ENCODE measurements at places on chromosomes 2 and 18.

GRCh38 chr18:1017227-1018058, 112.8 kb downstream of the ADCYAP1 start:
- DNase-seq = no peak

DNA sequence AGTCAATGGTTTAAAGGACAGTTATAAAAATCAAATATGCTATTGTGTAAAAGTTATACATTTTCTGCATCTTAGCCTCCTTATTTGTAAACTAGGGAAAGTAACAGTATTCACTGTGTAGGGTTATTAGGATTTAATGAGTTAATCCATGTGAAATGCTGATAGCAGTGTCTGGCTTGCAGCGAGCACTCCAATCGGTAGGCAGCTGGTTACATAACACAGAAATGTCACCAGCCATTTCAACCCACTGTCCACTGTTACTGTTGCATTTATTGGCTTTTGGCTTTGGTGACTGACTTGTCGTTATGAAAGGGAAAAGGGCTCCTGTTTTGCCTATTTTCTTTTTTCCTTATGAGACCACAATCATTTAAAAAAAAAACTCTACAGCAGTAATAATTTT, 38.9 kb downstream of the ID2 start:
- DNase-seq = no peak

- DNase-seq = no peak
Measured at GRCh38 chr2:27888790-27889189, 1.4 kb downstream of the RBKS start.

DNA sequence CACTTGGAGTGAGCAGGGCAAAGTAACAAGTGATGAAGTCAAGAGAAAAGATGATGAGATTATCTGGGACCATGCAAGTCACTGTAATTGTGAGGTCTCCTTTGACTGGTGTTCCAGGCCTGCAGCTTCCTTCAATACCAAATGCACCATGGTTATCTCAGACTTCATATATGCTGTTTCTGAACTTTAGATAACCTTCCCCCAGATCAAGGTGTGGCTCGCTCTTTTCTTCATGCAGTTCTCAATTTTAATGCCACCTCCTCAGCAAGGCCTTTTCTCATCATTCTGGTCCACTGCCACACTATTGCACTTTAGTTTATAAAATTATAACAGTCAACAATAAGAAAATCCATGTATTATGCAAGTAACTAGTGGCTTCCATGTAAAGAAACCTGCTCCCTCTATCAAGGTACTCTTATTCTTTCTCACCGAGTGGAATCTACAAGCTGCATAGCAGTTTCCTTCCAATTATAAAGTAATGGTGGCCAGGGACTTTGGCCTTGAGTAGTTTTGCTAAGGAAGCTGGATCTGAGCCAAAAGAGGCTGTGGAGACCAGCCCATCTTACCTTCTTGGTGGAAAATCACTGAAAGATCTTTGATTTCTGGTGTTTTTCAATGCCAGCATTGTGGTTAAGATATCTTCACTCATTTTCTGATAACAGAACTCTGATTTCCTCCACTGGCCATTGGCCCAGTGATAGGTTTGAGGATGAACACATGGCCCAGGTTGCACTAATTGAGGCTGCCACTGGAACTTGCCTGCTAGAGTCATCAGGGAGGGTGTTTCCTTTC, 113.6 kb downstream of the KCNE4 start:
- DNase-seq = no peak

GRCh38 chr2:202377207-202377761, 1.2 kb downstream of the BMPR2 start:
- peak; percentile 44 for DNase-seq

DNA sequence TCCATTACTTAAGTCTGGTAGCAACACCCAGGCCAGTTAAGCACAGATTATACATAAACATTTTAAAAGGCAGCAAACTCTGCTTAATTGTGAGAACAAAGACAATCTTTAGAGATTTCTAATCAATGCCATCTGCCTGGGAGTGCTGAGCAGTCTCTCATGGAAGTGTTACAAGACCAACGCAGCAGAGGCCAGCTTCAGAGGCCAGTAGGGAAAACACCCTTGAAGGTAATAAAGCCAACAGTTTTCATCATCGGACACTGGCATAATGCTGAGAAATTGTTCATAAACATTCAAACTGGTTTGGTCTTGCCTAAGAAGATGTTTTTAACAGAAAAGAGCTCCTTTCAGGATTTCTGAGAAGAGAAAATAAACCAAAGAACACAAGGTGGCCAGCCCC, 35.0 kb downstream of the EPB41L3 start:
- DNase-seq = no peak

DNA sequence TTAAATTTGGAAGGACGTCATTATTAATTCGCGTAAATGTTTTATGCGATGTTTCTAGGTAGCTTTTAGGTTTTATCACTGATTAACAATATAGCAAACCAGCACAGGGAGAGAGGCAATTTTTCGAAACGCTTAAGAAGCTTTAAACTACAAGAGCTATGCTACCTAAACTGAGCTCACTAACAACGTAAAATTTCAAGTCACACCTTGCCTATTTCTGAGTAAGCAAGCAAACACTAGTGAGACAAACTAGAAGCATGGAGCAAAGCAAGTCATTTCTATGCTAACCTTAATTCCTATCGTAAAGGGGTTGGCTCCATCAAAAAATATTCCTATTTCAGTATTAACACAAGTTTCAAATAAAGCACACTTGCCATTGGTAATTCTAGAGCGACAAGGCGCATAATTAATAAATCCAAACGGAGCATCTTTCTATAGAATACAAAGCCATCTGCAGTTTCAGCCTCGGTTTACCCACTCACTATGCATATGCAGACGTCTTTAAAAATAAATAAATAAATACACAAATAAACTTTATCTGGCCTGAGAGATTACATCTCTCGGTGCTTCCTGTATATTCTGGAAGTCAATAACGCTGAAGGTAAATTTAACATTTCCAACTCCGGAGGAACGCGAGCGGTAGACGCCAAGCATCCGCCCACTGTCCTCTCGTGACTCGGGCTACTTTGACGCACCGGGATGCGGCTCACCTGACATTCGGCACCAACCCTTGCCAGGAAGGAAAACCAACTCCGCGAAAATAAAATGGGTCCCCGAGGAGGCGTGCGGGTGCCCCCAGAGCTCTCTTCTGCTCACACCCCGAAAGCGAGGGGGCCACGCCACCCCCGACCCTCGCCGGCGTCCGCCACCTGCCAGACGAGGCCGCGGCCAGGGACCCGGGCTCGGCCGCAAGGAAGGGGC, 947 bp downstream of the ITSN2 start:
- DNase-seq = peak; percentile 53

DNA sequence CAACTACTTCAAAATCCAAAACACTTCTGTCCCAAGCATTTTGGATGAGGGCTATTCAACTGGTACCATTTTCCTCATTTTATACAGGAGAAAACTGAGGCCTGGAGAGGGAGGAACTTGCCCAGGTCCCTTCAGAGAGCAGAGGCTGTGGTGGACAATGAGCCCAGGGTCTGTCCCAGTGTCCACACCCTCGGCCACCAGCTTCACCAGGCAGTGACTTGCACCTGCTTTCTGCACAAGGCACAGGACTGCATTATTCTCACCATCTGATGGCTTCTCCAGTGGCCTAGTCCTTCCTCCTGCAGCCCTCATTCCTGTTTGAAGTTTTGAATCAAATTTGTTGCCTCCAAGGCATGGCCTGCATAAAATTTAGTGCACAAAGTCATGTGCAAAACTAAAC, 53.3 kb downstream of the RNF144A start:
- no peak for DNase-seq

- DNase-seq = no peak
Measured at GRCh38 chr2:18265614-18266586, 294.6 kb downstream of the RDH14 start.

DNA sequence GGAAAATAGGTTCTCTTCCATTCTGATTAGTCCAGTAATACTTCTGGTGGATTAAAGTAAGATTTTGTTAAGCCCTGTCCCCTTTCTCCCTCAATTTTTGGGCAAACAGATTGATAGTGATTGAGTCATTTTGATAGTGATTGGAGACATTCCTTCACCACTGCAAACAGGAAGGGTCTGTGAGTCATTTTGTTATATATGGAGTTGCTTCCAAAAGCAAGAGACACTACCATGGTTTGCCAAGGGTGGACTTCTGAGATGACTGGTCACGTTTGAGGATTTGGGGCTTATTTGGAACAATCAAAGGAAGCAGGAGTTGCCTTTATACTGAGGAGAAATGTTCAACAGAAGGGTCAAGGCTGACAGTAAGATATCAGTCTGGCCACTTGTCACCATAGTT, 249.9 kb downstream of the PARD3B start:
- DNase-seq = no peak

DNA sequence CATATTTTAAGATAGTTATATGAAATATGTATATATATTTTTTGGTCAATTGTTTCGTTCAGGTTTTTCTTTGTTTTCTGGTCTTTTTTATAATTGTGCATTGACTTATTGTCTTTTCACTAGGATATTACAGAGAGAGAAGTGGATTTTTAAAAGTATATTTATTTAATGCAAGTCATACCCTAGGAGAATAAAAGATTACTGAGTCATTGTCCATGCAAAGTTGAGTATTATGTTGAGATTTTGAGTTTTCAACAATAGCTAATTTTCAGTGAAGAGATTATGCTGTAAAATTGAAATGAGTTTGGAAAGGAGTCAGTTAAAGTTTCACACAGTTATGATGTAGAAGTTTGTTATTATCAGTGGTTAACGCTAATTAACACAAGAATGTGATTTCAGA, 203.6 kb upstream of the SPRED2 start:
- no peak for DNase-seq

DNA sequence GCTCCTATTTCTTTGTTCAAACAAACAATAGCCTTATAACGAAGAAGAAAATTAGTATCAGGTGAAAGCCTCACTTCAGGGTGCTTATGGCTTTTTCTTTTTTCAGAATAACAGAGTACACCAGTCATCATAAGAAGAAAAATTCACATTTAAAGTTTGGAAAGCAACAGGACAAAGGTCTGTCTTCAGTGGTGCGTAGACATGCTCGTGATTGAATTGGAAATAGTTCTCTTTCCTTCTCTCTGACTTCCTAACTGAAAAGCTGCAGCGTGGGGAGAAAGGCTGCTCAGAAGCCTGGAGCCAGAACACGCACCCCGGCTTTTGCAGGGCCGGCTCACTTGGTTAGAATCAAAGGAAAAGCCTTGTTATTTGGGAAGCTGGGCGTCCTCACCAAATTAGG, 127.6 kb upstream of the ZNF516 start:
- no peak for DNase-seq

GRCh38 chr2:19122220-19122619, 236.2 kb downstream of the OSR1 start:
- no peak for DNase-seq

DNA sequence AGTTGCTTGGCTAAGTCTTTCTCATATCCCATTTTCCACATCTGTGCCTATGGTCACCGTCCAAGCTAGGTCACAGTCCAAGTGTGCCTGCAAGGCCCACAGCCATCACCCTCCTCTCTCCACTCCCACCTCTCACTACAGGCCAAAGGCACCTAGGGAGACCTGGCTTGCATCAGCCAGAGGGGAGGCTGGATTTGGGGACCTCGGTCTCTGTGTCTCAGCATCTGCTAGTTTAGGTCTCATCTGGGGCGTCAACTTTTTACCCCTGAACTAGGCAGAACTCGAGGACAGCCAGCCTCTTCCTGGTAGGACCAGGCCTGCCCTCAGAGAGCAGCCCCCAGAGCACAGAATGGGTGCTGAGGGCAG, 217.1 kb downstream of the DYSF start:
- DNase-seq = no peak

- no peak for DNase-seq
Measured at GRCh38 chr18:61308004-61308403, 25.2 kb upstream of the CDH20 start.

DNA sequence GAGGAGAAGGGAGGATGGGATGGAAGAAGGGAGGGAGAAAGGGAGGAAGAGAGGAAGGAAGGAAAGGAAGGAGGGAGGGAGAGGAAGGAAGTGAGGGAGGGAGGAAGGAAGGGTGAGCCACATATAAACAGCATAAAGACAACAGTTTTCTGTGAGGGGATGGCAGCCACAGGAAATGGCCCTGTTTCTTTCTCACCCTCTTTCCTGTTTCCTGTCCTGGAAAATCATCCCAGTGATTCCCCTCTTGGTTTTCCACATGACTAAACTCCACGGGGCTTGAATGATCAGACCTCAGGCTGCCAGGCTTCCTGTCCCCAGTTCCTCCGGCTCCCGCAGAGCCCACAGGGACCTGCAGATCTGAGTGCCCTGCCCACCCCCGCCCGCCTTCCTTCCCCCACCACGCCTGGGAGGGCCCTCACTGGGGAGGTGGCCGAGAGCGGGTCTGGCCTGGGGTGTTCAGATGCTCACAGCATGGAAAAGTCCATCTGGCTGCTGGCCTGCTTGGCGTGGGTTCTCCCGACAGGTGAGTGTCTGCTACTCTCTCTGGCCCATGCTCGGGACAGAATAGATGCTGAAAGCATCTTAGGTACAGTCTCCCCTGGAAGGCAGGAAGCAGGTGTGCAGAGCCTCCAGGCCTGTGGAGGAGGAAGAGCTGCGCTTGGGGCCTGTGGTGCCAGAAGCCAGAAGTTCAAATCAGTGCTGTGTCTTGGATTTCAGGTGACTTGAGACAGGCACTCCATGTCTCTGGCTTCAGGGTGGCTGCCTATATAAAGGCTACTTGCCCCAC, at the start of gene SIGLEC15:
Gene SIGLEC15, plus strand, starts transcription at position 418 of the 787 bp plus-strand sequence. Its CDS starts 54 bp downstream, at position 472.
- peak; percentile 23 for DNase-seq

DNA sequence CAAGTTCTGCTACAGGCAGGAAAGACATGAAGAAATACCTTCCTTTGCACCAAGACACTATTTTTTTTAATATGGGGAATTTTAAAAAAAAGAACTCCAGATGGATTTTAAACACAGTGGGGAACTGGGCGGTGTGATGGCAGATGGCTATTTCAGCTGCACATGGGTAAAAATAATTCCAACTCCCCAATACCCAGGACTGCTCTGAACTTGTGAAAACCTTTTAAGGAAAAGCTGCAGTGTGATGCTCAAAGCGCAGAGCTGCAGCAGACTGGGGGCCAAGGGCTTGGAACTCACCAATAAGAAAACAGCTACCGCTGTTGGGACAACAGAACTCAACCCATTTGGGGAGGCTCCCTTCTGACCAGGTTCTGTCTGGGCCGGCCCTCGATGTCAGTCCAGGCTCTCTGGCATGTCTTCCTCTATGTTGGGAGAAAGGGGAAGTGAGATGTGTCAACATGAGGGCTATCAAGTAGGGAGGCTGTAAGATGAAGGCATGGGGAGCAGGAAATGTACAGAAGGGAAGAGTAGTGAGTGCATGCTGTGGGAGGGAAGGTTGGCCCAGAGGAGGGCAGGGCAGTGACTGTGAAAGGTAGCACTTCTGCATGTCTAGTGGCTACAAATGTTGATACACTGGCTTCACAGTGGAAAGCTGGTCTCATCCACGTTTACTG, 64.0 kb upstream of the SLC14A2 start:
- DNase-seq = no peak

- DNase-seq = no peak
Measured at GRCh38 chr2:227363756-227364155, 15.3 kb downstream of the TM4SF20 start.

Data from OCI-LY7 (cell line).